ENCODE measurements at places on chromosomes 2 and 18. TPM values are rescaled to one million over a fixed set of nuclear protein-coding genes. Genes with fewer than 3 reads are reported as not detected.

The ANKRD30B gene
- total RNA-seq = not detected

The PRKAG3 gene
- total RNA-seq = not detected

GRCh38 chr2:160376576-160376975 lies 117.0 kb downstream of the RBMS1 start:
- DNase-seq = peak; percentile 73

GRCh38 chr2:16325016-16325975 lies 340.3 kb downstream of the CYRIA start:
- peak; percentile 12 for DNase-seq

DNA sequence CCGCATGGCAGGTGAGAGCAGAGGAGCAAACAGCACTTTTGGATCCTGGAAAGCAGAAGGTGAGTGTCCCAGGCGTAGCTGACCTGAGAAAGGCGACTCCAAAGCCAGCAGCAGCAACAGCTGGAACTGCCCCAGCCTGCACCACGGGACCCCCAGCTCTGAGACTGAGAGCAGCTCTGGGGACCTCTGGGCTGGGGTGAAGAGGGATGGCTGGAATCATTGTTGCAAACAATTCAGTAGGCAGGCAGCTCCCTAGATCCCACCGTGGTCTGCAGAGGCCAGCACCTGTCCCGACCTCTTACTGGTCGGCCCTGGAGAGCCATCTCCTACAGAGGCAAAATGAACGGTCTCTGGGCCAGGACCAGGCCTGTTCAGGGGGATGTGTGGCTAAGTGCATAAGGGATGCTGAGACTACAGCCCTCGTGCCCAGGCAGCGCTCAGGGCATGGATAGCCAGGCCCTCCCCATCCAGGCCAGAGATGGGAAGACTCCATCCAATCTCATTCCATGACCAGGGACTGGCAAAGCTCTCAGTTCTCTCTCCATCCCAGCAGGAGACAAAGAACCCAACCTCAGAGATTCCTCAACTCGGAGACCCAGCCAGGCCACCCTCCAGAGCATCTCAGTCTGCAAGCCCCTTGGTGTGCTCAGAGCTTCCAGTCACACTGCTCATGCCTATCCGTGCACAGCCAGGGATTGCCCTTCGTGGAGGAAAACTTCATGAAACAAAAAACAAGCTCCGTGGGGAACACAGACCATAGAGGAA lies 38.2 kb upstream of the ALPP start:
- DNase-seq = no peak

- no peak for DNase-seq
Measured at GRCh38 chr2:40346535-40347354, 105.1 kb downstream of the SLC8A1 start.
